Left colon (tissue), 2 donors: ENCODE measurements at places on chromosomes 6 and 20.
A peak's percentile ranks its signal among the peaks of the same experiment; 100 is the strongest.

DNA sequence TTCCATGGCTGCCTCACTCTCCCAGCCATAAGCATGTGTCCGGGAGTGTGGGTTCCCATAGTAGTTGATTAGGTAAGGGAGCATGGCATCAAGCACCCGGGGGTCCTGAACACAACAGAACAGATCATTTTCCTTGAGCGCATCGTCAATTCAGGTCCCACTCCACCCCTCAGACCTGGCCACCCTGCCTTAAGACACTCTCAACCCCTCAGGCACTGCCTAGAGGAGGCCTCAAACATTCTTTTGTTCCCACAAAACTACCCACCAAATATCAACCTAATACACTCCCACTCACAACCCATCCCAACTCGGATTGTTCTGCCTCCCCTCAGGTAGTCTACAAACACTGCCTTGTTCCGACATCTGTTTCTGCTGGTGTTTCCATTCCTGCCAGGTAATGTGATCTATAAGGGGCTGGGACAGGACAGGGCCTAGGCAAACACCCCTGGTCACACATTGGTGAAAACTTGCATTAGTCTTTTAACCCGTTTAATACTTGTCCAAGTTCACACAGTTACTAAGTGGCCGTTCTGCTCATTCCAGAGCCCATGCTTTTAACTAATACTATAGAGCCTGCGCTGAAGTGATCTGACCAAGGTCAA lies 1.4 kb downstream of the NFS1 start:
- DNase-seq: no peak

- no peak for DNase-seq
Observed at GRCh38 chr6:30930506-30930905, 1.5 kb downstream of the SFTA2 start.

- no peak for DNase-seq
Observed at GRCh38 chr20:50012282-50013263, 29.8 kb downstream of the SNAI1 start.

GRCh38 chr6:116073765-116074440 lies 13.2 kb upstream of the FRK start:
- DNase-seq: no peak

DNA sequence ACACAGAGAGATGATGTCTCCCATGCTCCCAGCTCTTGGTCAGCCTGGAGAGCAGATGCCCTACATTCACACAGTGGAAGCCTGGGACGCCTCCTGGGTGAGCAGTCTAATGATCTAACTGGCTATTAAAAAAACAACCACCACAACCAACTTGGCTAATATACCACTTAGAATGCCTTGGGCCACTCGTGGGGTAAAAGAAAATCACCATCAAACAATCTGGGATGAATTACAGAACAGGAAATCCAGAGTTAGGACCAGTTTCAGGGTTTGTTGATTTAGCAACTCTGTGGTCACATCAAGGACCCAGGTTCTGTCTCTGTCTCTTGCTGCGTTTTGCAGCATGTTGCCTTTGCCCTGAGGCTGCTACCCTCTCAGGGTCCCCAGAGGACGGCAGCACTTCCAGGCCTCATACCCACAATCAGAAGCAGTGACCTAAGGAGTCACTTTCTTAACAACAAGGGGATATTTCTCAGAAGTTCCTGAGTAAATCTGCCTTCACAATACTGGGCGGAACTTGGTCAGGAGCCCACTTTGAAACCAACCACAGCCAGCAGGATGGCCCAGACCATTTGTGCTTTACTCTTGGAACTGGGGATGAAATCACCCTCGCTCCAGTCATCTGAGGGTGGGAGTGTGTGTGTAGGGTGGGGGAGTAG lies 118.7 kb downstream of the CLIC5 start:
- no peak for DNase-seq

DNA sequence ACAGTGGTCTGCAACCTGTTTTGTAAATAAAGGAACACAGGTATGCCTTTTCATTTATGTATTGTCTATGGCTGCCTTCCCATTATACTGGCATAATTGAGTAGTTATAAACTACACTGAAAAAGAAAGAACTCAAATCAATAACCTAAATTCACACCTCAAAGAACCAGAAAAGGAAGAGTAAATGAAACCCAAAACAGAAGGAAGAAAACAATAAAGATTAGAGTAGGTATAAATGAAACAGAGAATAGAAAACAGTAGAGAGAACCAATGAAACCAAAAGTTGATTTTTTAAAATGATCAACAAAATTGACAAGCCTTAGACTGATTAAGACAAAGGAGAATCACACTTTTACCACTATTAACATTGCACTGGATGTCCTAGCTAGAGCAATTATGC lies 34.7 kb downstream of the FAM184A start:
- no peak for DNase-seq

GRCh38 chr20:46022411-46023147 lies 6.4 kb upstream of the SLC12A5 start:
- DNase-seq: no peak

DNA sequence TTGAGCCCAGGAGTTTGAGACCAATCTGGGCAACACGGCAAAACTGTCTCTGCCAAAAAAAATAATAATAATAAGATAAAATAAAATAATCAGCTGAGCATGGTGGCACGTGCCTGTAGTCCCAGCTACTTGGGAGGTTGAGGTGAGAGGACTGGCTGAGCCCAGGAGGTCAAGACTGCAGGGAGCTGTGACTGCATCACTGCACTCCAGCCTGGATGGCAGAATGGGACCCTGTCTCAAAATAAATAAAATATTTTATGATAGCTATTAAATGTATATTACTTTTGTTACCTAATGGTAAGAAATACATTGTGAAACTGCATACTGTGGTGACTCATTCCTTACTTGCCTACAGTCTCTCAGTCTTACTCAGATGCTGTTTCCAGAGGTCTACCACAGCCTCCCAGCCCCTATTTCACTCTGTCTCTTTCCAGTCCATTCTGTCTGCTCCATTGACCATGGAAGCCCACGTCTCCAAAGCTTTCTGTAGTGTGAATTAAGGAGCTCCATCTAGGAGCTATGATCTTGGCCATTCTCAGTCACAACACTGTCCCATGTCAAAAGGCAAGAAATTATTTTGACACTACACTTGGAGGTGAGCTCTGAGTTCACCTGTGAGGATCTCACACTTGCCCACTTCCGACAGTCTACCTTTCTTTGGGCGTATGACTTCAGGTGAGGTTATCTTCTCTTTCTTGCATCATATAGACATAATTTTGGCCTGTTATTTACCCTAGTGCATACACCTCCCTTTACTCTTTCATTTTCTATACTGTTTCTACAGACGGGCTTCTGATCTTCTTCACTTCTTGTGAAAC lies 22.4 kb upstream of the SNX9 start:
- DNase-seq: no peak

GRCh38 chr6:4889701-4890100 lies 113.5 kb downstream of the CDYL start:
- no peak for DNase-seq

- no peak for DNase-seq
Observed at GRCh38 chr6:130517444-130517931, 151.7 kb downstream of the TMEM200A start.

GRCh38 chr6:37783856-37784584 lies 35.5 kb upstream of the ZFAND3 start:
- no peak for DNase-seq

- DNase-seq: no peak
Observed at GRCh38 chr6:157813750-157814455, 9.1 kb upstream of the SNX9 start.

GRCh38 chr20:19451231-19451922 lies 238.9 kb downstream of the SLC24A3 start:
- DNase-seq: no peak

GRCh38 chr6:89887452-89888137 lies 6.7 kb upstream of the GJA10 start:
- DNase-seq: no peak

DNA sequence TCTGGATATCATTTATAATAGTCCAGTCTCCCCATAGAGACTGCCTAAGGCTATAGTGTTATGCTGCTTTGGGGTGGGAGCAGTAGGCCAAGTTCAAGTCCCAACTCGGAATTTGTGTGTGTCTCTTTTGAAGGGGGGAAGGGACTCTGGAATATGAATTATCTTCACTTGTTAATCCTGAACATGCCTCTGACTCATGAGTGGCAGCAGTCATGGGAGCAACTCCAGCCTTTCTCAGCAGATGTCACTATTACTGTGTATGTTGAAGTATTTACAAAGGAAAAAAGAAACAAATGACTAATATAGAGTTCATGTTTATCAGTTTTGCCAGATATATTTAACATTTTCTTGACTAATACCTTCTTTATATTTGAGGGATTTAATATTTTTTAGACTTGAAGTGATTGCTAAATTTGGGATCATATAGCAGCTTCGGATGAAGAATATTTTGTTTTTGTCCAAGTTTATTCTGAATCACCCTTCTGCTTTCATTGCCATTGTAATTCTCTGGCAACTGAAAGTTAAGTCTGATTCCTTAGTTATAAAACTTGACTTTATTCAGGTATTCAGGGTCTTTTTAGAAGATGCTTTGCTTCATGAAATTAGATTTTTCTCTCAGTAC lies 23.4 kb downstream of the FAM217A start:
- DNase-seq: no peak

GRCh38 chr6:158536084-158536890 lies 23.6 kb upstream of the TMEM181 start:
- DNase-seq: peak; percentile 69
